ENCODE measurements at places on chromosomes 5 and 9.
A peak's percentile ranks its signal among the peaks of the same experiment; 100 is the strongest.

GRCh38 chr5:66841264-66841663 is 245.1 kb downstream of the MAST4 start:
- DNase-seq: no peak

DNA sequence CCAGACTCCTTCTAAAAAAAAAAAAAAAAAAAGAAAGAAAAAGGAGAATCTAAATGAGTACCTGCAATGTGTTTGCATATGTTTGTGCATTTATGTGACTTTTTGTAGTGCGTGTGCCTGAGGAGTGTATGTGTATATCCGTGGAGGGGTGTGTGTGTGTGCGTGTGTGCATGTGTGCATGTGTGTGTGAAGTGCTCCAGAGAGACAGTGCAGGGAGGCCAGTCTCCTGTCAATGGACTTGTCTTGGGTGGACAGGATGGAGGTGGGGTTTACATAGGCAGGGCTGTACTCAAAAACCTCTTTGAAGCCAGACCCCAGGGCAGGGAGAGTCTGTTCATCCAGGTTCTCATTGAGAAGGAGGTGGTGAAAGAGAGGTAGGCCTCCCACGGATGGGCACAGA is 87.1 kb upstream of the MVB12B start:
- DNase-seq: no peak

DNA sequence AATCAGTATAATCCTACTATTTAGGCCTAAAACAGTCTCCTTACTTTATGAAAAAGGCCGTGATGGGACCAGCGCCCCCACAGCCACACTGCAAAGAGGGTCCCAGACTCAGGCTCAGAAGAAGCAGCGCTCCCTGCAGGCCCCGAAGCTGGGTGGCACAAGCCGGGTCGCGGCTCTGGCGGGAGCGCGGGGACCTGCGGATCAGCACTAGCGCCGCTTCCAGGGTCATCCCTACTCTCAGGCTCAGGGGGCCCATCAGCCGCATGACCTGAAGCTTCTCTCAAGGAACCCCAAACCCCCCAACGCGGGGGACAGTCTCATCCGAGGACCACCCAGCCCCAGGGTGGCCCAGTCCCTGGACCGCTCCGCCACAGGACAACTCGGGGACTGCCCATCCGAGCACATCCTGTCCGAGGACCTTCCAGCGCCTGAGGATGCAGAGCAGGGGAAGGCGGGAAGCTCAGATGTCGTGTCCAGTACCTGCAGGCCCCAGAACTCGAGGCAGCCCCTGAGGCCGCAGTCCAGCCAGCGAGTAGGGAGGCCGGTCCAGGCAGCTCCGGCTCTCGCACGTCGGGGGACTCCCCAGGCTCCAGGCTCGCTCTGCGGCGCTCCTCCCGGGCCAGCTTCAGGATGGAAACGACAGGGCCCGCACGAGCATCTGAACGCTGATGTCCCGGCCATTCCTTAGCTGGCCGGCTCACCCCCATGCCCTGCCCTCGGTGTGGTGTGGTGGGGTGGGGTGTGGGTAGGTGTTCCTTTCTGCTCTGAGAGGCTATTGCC is 32.4 kb upstream of the CDK20 start:
- DNase-seq: no peak

GRCh38 chr5:170606941-170607340 is 103.1 kb downstream of the KCNIP1 start:
- no peak for DNase-seq

- DNase-seq: peak; percentile 50
These were observed 100.6 kb upstream of the SELENOP start for GRCh38 chr5:42912184-42912798.

DNA sequence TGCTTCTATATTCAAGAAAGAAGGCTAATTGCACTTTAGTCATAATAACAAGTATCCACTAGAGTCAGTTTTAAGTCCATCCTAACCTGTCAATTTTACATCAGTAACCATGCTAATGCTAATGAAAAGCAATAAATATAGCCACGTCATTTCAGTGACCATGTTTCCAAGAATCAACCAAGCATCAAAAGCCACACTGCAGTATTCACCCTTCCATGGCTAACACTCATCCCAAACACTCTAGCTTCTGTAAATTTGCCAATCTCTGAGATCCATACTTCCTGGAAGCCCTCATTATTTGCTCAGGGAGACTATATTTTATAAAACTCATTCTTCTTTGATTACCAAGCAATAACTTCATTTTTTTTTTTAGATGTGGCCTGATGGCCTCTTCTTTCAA is 712.0 kb downstream of the CETN3 start:
- DNase-seq: no peak

GRCh38 chr9:36142510-36143244 is 6.1 kb downstream of the GLIPR2 start:
- DNase-seq: no peak

GRCh38 chr9:34479431-34479866 is 20.8 kb downstream of the DNAI1 start:
- no peak for DNase-seq

GRCh38 chr9:126708178-126708577 is 94.5 kb downstream of the LMX1B start:
- DNase-seq: no peak

- no peak for DNase-seq
These were observed 29.6 kb upstream of the GLRA1 start for GRCh38 chr5:151954255-151954654.

DNA sequence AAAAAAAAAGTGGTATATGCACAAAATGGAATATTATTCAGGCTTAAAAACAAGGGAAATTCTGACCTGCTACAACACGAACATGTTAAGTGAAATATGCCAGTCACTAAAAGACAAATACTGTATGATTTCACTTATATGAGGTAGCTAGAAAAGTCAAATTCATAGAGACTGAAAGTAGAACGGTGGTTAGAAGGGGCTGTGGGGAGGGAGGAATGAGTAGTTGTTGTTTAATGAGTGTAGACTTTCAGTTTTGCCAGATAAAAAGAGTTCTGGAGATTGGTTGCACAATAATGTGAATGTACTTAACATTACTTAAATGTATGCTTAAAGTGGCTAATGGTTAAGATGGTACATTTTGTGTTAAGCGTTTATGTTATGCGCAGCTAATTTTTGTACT is 79.5 kb upstream of the IL12B start:
- no peak for DNase-seq

GRCh38 chr5:167837127-167837526 is 454.3 kb upstream of the WWC1 start:
- DNase-seq: no peak

DNA sequence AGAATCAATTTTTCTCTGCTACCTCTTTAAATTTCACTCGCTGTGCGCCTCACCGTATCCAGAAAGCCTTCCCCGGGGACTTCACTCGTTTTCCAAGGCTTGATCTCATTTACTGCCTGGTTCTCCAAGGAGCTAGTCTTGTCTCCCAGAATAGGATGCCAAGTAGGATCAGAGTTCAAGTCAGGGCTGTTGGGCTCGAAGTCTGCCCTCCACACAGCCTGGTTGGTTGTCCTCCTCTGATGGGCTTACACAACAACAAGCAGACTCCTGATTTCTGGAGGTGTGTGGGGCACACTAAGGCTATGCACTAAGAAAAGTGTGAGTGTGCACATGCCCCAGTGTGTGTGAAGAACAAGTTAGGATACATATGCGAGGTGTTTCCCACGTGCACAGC is 14.0 kb upstream of the TNIP1 start:
- DNase-seq: no peak

DNA sequence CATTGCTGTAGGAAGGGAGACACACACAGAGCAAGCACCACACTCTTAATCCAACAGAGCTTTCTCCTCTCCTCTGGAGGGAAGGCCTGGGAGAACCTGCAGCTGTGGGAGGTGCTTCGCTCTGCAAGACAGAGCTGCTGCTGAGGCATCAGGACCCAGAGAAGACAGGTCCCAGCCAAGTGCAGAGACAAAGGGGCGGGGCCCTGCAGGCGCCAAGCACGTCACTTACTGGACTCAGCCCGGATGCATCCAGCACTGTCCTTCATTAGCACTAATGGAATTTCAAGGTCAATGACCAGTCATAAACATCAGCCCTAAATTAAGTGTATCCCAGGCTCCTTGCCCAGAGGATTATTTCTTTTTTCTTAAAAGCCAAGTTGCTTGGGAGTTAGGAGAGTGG is 337.1 kb upstream of the PANK3 start:
- DNase-seq: no peak

DNA sequence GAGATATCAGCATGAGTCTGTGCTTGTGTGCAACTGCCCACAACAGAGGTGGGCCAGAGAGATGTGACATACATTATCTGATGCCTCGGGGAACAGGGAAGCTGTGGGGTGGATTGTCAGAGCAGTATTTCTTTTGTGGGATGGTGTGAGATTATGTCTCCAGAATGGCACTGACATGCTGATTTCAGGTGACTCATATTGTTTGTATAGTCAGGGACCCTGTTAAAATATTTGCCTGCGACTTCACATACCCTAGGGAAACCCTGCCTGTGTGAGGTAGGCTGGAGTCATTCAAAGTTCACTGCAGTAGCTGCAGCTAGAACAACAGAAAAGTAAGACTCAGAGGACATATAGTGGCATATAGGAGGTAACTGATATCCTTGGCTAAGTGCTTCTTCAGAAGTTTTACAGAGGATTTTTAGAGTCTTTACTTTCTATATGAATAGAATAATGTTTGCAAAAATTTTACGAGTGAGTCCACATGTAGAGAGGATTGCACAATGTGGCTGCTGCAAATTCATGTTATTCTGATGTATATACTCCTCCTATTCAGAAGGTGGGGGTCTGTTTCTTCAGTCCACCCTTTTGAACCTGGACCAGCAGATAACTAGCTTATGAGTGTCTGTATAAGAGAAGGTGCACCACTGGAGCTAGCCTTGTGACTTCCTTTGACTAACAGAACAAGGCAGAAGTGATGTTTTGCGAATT is 89.3 kb downstream of the MACIR start:
- no peak for DNase-seq

DNA sequence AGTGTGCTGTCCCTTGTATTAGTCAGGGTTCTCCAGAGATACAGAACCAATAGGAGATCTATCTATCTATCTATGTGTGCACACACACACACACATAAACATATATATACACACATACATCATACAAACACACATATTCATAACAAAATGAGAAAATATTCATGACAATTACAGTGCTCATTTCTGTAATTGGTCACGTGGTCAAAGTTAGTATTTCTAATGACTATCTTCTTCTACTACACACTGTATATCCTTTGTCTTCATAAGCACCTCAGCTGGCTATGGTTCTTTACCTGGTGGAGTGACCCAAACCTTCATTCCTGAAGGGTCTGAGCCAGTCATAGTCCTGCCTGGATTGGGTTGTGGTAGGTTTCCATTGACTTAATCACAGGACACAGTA is 17.7 kb upstream of the BTF3 start:
- DNase-seq: no peak

DNA sequence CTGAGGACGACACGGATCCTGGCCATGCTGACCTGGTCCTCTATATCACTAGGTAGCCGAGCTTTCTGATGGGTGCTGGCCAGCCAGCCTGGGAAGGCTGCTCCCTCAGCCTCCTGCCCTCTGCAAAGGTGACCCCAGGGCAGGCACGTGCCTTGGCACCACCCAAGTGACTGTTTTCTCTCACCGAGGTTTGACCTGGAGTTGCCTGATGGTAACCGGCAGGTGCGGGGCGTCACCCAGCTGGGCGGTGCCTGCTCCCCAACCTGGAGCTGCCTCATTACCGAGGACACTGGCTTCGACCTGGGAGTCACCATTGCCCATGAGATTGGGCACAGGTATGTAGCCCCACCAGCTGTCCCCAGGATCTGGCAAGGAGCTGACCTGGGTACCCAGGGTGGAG is 3.8 kb downstream of the ADAMTS13 start:
- DNase-seq: no peak

DNA sequence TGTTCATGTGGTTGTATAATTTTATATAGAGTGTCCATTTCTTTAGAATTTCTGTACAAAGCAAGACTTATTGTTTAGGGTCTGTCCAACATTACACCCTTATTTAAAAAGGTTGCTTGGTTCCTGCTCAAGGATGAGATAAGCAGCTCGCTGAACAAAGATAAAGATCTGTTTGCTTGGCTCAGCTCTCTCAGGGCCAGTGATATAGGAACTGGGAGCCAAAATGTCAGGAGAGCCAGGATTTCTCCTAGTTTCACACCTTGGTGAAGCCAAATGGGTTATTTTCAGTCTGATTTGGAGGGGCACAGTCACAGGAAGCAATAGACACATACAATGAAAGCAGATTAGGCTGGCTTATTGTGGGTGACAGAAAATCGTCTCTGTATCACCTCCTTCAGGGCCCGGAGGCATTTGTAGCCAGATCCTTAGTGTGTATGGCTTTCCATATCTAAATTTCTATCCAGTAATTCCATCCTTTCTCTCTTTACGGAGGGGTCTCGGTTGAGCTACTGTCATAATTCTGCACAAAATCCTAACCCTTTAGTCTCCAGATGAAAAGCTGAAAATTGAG is 396.4 kb downstream of the TMEM232 start:
- DNase-seq: no peak

- DNase-seq: no peak
These were observed 32.4 kb upstream of the WDR5 start for GRCh38 chr9:134103391-134103998.

DNA sequence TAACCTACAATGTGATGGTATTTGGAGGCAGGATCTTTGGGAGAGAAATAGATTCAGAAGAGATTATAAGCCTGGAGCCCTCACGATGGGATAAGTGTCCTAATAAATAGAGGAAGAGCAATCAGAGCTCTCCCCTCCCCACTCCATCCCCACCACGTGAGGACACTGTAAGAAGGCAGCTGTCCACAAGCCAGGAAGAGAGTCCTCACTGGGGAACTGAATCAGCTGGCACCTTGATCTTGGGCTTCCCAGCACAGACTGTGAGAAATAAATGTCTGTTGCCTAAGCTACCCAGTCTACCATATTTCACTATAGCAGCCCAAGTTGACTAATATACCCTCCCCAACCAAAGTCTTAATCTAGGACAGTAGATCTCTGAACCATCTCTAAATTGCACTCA is 118.1 kb downstream of the SUSD1 start:
- no peak for DNase-seq

GRCh38 chr5:172890659-172891058 is 56.6 kb downstream of the ERGIC1 start:
- DNase-seq: no peak

GRCh38 chr5:21823588-21823987 is 1029.6 kb downstream of the CDH12 start:
- DNase-seq: no peak

DNA sequence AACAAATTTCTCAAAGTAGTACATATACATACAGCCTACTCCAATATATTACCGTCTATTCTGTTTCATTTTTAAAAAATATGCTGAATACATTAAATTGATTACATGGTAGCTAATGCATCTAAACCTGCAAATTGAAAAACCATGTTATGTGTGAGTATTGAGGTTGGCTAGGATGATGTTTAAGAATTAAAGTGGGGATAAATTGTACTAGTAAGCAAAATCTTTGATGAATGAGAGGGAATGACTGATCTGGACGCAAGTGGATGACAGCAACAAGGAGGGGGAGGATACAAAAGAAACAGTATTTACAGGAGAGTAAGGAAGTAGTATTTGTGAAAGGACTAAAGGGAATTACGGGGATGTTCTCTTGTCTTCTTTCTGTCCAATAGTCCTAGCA is 37.4 kb downstream of the RAD50 start:
- no peak for DNase-seq

DNA sequence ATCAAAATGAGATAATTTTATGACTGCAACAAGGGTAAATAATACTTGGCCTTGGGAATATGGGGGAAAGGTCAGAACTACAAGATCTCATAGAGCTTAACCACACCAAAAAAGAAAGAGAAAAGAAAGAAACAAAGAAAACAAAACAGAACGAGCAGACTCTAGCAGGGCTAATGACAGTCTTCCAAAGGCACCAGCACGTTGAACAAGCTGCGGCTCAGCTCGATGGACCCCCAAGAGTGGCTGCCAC is 689 bp downstream of the AK3 start:
- DNase-seq: no peak
